ENCODE measurements at places on chromosomes 12 and 14.

DNA sequence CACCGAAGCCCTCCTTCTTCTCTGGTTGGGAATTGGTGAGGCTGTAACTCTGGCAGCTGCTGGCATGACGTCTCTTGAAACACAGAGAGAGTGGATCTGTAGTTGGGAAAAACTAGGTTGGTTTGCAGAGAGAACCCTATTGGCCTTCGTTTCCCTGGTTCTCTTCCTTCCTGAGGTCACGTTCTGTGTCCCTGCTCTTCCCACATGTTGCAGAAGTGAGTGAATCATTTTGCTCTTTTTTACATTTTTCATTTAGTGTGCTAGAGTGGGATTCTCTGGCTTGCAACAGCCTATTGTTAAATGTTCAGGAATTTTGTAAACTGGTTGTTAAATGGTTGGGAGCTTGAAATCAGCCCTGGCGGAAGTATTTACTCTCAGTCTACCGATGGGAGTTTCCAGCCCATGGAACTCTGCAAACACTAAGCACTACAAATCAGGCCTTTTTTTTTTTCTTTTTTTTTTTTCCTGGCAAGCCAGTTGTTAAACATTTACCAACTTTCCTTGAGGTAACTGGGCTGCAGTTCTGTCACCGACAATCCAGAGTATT is 26.8 kb upstream of the CKAP4 start:
- no peak for DNase-seq

- DNase-seq = no peak
These were observed 83.6 kb downstream of the BBS10 start for GRCh38 chr12:76264611-76265012.

- DNase-seq = no peak
These were observed 173.4 kb upstream of the ATP2B1 start for GRCh38 chr12:89882050-89882449.

DNA sequence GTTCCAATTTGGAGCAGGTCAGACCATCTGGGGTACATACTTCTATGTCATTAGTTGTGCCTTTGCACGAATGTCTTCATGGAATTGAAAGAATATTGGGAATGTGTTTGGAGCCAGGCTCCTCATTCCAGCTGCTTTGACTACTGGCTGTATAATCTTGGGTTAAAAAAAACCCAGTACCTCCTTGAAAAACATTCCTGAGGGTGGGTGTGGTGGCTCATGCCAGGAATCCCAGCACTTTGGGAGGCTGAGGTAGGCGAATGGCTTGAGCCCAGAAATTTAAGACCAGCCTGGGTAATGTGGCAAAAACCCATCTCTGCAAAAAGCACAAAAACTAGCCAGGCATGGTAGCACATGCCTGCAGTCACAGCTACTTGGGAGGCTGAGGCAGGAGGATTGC is 125.6 kb downstream of the TTC8 start:
- no peak for DNase-seq

Measured in HFFc6 (cell line).